Endothelial cell of coronary artery (primary cell): ENCODE measurements at places on chromosomes 7 and 10. TPM values are rescaled to one million over a fixed set of nuclear protein-coding genes. Genes with fewer than 3 reads are reported as not detected.

Gene SPDYE5
- not detected in 2 replicates for total RNA-seq

Gene IRF5
- total RNA-seq: 0.28 and 0.36 TPM in 2 replicates

Gene CHST3
- 10.0 and 16.8 TPM in 2 replicates for total RNA-seq

Gene BMPER
- total RNA-seq: 0.45 and 8.8 TPM in 2 replicates

Gene VWDE
- total RNA-seq: 0.19 and 0.63 TPM in 2 replicates

Gene NPSR1
- total RNA-seq: not detected in 2 replicates

Gene GPRIN2
- total RNA-seq: not detected in 2 replicates

Gene GPER1
- 0.75 and 0.99 TPM in 2 replicates for total RNA-seq

Gene HYAL4
- under 0.01 TPM in 1 of 2 replicates, not detected in the other for total RNA-seq

Gene GPR15LG
- not detected in 2 replicates for total RNA-seq

Gene FKBP6
- not detected in 2 replicates for total RNA-seq

Gene GDF10
- not detected in 2 replicates for total RNA-seq

Gene HOXA7
- total RNA-seq: 0.45 and 1.0 TPM in 2 replicates

Gene TRPV5
- total RNA-seq: not detected in 2 replicates

Gene TUBGCP2
- total RNA-seq: 50.6 and 51.5 TPM in 2 replicates

Gene GCK
- 0.19 and 0.27 TPM in 2 replicates for total RNA-seq

Gene VSTM4
- 0.09 and 0.27 TPM in 2 replicates for total RNA-seq

Gene EPC1
- total RNA-seq: 21.9 and 23.5 TPM in 2 replicates

Gene WIPF3
- total RNA-seq: not detected in 2 replicates
